ENCODE measurements at places on chromosomes 4 and X.

DNA sequence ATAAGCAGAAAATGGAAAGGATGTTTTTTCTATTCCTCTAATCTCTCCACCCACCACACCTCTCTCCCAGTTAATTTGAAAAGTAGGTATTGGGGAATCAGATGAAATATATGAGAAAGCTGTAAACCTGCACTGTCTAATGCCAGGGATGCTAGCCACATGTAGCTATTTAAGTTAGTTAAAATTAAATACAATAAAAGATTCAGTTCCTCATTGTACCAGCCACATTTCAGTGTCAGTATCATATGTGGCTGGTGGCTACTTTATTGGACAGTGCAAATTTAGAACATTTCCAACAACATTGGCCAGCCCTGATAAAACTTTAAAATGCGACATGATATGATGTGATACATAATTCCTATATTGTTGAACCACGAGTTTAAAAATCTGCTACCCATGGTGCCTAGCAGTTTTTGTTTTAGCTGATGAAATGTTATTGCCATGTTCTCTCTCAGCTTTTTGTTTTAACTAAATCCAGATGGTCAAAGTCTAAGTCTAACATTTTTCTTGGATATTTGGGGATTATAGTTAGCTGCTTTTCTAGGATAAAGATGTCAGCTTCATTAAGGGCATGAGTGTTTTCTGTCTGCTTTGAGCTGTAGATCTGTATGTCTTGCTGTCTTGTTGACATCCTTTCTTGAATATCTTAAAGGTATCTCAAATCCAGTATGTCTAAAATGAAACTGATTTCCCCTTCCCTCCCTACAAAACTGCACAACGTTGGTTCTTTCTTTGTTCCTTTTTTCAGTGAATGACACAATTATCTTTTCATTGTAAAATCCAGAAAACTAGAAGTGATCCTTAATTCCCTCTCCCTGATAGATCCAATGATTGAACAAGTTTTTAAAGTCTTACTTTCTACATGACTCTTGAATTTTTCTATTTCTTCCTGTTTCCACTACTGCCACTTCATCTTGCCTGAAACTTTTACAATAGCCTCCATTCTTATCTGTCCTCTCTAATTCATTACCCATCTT is 6.2 kb downstream of the ARFIP1 start:
- no peak overlapping the region for H3K27ac ChIP-seq
- H3K36me3 ChIP-seq, result peaks cover 8% of the 10 kb centered on the region
- no peak for DNase-seq

GRCh38 chrX:153777261-153778090 is 3.4 kb upstream of the SRPK3 start:
- H3K4me3 ChIP-seq, result no peak overlapping the region
- no peaks in the 10 kb centered on the region for H3K27me3 ChIP-seq
- peaks cover 36% of the 10 kb centered on the region for H3K4me1 ChIP-seq
- no peak for DNase-seq
- no peaks in the 10 kb centered on the region for H3K36me3 ChIP-seq

GRCh38 chrX:69216446-69216845 is 51.2 kb upstream of the PJA1 start:
- no peak for DNase-seq
- no peaks in the 10 kb centered on the region for H3K27me3 ChIP-seq
- H3K27ac ChIP-seq, result peak overlapping the region; percentile 14
- H3K4me3 ChIP-seq, result no peak overlapping the region
- H3K4me1 ChIP-seq, result no peaks in the 10 kb centered on the region

DNA sequence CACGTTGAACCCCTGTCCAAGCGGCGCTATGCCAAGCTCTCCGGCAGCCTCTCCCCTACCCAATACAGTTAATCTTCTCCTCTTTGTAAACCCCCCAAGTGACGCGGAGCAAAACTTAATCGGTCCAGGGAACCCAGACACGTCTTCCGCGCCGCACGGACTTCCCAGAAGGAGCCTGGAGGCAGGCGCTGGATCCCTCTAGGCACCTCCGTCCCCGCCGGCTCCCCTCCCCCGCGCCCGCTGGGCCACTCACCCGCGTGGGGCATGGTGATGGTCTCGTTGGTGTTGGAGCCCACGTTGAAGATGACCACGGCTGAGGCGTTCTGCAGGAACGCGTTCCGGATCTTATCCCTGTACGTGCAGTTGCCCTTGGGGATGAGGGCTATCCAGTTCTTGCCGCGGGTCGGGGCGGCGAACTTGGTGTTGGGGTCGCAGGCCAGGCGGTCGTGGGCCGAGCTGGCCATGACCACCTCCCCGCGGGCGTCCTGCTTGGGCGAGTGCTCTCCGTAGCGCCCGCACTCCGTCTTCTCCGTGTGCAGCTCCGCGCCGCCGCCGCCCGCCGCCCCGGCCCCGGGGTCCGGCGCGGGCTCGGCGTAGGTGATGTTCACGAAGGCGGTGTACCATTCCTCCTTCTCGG is 1.1 kb downstream of the RNF150 start:
- DNase-seq, result no peak
- H3K4me1 ChIP-seq, result peaks cover 62% of the 10 kb centered on the region
- H3K4me3 ChIP-seq, result peak overlapping the region; percentile 79
- peak overlapping the region; percentile 63 for H3K27ac ChIP-seq

GRCh38 chr4:47814618-47815295 is 23.1 kb downstream of the CORIN start:
- peak overlapping the region; percentile 34 for H3K27ac ChIP-seq
- no peaks in the 10 kb centered on the region for H3K36me3 ChIP-seq
- no peak overlapping the region for H3K4me3 ChIP-seq
- H3K4me1 ChIP-seq, result no peaks in the 10 kb centered on the region
- no peak for DNase-seq

DNA sequence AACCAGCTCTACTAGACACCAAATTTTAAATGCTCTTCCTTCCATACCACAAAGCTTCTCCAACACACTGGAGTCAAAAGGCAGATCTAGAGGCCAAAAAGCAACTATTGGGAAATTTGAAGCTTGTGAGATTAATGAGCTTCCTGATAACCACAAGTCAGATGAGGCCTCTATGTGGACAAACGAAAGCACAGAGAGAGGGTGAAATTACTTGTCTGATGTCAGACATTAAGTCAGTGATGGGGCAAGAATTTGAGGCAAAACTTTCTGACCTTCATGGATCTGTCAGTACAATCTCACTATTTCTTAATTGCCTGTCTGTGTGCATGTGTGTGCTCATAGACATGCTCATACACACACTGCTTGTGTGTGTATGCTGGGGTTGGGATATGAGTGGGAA is 103.6 kb downstream of the GUCY2F start:
- H3K27me3 ChIP-seq, result no peaks in the 10 kb centered on the region
- DNase-seq, result no peak
- no peaks in the 10 kb centered on the region for H3K36me3 ChIP-seq
- no peak overlapping the region for H3K4me3 ChIP-seq
- H3K4me1 ChIP-seq, result no peaks in the 10 kb centered on the region

GRCh38 chr4:147430111-147430510 is 50.8 kb upstream of the EDNRA start:
- H3K4me1 ChIP-seq, result no peaks in the 10 kb centered on the region
- no peak for DNase-seq
- H3K4me3 ChIP-seq, result no peak overlapping the region
- no peak overlapping the region for H3K27ac ChIP-seq
- no peaks in the 10 kb centered on the region for H3K27me3 ChIP-seq

Data from esophagus squamous epithelium (tissue), 5 donors.